Fibroblast of skin of left biceps (primary cell): ENCODE measurements at places on chromosomes 3 and 15.

GRCh38 chr3:21705769-21706168, 45.2 kb downstream of the ZNF385D start:
- no peak for DNase-seq

DNA sequence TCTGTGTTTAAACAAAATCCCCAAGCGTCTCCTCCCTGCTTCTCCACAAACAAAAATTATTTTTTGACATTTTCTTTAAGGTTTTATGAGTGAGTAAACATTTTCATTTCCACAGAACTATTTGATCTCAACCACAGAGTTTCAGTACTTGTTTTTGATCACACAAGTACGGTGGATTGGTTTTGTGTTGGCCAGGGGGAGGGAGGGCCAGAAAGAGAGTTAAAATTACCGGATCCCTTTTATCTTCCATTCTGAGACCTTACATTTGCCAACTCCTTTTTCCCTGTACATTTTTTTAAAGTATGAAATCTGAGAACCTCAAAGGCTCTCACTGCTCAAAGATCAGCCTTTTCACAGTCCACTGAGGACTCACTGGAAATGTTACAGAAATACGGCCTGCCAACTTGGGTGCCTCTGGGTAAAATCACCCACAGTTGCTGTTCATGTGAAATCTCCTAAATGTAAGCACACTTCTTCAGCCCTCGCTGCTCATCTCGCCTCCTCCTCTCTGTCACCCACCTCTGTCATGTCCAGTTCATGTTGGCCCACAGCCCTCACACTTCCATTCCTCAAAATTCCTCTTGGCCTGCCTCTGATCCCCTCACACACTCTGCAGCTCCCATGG, 1.7 kb downstream of the HOMER2 start:
- DNase-seq: no peak

DNA sequence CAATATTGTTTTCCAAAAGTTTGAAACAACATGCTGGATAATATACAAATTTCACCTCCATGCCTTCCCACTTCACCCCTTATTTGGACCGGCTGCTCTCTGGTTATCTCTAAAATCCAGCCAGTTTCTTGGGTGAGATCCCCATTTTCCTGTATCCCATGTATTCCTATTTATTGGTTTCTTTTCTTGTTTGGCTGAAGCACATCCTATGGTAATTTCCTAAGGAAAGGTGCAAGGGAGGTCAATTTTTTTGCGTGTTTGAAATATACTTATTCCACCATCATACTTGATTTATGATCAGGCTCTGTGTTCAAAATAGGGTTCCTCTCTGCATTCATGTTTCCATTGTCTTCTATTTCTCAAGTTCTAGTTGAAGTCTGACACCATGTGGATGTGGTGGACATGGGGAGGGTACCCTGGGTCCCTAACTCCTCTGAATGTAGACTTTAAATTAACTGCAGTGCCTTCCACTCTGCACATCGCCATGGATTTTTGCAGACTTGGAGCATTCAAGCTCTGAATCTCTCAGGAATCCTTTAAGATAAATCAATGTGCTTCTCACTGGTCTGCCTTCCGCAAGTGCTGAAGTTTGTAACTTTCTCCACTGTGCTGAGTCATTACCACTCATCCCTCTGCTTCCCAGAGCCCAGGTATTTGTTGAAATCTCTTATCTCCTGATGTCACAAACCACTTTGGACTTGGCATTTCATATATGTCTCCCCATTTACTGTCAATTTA, 52.1 kb upstream of the TLE3 start:
- DNase-seq: peak; percentile 24

DNA sequence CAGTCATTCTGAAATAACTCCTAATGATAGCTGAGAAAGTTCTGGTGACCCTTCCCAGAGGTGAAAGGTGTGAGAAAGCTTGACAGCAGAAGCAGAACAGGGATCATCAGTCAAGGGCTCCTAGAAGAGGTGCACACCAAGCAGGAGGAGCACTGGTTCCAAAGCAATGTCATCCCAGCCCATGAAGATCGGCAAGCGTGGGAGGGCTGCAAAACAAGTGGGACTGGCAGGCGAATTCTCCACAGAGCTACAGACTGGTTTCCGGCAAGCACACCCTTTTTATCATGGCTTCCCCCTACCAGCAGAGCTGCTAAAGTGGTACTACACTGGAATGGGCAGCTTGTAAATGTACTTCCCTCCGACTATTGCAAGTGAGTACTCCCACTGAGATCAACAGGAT, 62.3 kb upstream of the MYO5C start:
- no peak for DNase-seq

DNA sequence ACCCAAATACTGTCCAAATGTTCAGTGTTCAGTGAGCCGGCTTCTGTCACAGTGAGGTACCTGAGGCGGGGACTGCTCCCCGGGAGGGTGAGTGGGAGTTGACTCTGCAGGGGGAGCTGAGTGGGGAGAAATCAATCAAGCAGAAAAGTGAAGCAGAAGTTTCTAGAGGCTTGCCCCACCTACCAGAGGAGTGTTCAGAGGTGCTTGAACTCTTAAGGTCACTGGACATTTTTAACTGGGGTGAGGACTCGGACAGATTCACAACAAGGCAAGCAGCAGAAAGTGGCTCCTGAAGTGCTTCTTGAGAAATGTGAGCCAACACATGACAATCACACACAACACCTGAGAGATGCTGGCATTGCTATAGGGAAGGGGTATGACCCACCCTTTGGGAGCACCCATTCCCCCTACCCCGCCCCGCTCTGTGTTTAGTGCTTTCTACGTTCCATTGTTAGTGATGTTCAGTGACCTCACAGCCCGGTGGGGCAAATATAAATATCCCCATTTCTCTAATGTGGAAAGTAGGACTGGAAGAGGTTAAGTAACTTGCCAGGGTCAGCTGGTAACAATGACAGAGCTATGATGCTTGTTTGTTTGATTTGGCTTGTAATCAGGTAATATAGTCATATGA, 48.6 kb upstream of the AKAP13 start:
- no peak for DNase-seq

DNA sequence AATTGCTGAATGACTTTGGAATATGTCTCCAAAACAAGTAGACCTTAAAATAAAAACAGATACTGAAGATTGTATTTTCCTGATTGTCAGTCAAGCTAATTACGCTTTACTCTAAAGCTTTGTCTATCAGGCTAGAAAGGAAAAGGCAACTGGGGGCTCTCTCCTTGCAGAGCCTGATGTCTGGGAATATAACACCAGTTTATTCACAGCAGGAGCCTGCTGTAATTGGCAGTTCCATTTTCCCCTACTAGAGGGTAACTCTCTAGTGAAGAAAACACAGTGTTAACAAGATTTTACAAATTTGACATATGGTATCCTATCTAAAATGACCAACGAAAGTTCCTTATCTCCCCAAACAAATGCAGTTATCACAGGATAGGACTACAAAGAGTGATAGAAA, 158.8 kb downstream of the PDZRN3 start:
- DNase-seq: no peak

DNA sequence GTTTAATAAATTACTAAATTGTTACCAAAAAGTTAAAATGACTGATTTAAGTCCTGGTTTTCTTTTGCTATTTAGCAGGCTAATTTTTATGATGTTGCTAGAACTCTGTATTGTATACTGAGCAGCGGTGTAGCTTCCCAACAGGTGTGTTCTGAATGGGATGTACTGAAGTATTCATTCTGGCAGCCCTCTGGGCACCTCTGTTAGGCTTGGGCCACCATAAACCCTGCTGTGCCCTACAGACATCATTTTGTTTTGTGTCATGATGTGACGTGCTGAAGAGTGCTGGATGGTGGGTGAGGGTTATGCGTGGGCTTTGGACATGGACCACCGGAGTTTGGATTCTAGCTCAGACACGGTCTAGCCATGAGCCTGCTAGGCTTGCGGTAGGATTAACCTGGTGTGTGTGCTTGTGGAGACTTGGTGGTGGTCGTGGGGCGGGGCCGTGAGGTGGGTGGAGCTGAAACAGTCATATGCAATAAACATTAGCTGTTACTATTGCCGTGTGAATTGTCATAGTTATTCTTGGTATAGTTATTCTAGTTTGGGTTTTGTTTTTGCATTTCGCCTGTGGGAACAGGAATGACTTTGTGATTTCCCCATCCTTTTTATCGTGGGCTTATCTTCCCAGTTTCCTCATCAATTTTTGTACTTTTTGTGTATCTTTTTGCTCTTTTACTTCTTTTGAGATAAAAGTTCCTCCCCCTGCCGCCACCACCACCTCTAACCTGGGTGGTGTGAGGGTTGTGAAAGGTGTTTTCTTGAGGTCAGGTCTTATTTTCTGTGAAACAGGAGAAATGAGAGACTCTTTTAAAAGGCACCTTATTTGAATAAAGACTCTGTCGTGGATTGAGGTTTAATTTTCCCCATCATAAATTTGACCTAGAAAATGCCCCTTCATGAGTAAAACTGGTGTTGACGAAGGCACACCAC, 93.7 kb downstream of the MCTP2 start:
- DNase-seq: no peak

- no peak for DNase-seq
These were observed 1032.5 kb upstream of the CADM2 start for GRCh38 chr3:83926291-83926690.

- no peak for DNase-seq
These were observed 30.2 kb upstream of the USP3 start for GRCh38 chr15:63473999-63474809.

DNA sequence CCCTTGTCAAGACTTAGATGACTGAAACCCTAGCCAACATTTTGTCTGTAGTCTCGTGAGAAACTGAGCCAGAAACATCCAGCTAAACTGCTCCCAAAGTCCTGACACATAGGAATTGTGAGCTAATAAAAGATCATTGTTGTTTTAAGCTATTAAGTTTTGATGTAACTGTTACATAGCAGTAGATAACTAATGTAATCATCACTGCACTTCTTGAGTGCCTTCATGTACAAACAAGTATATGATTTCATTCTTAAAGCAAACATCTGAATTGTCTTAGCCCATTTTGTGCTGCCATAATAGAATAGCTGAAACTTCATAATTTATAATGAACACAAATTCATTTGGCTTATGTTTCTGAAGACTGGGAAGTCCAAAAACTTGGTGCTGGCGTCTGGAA, 87.3 kb downstream of the NSUN3 start:
- DNase-seq: no peak

DNA sequence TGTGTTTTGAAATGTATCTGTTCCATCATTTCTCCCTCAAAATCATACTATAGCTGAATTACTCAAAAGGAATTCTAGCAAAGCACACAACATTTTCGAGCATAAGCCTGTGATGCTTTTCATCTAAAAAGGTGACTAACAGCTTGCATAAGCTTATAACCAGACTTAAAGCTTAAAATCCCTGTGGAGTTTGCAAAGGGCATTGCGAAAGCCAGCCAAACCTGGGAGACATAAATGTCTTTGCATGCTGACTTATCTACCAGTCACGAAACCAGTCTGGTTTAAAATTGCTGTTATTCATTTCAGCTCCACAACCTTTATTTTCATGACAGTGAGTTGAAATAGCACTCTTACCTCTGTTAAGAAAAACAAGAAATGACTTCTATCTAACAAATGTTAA, 35.6 kb upstream of the LIPC start:
- DNase-seq: peak; percentile 89

DNA sequence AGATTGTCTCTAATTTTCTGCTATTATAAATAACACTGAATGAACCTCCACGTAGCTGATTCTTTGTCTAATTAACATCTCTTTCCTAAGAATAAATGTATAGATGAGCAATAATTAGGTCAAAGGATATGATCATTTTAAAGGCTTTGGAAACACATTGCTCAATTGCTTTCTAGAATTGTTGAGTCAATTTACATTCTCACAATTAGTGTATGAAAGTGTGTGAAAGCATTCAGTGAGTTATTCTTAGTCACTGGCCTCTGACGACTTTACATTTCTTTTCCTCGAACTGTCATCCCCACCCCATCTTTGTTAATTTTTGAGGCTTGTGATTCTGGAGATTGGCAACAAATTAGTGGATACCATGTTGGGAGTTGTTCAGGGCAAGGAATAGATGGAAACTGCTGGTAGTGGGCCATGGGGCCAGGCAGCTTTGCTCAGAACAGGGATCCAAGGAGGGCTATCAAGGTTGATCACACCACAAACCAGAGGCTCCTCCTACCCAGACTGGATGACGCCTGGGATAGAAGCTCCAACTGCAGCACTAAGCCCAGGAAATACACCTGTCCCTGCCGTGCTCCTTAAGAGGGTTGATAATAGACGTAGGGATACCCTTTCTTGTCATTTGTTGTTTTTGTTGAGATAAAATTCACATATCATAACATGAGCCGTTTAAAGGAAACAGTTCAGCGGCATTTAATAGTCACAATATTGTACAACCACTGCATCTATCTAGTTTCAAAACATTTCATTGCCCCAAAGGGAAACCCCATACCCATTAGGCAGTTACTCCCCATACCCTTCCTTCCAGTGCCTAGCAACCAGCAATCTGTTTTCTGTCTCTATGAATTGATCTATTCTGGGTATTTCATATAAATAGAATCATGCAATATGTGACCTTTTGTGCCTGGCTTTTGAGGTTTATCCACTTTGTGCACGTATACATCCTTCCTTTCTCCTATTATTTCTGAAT, 27.9 kb downstream of the EIF1B start:
- DNase-seq: no peak

- no peak for DNase-seq
These were observed 68.1 kb downstream of the SENP2 start for GRCh38 chr3:185653949-185654757.
